ENCODE measurements at places on chromosomes 11 and 22. TPM values are rescaled to one million over a fixed set of nuclear protein-coding genes. Genes with fewer than 3 reads are reported as not detected.

The LRP5 gene
- total RNA-seq = 48.5 TPM

The RAPSN gene
- total RNA-seq = not detected

The RFPL2 gene
- total RNA-seq = 0.13 TPM

The PRODH gene
- 0.89 TPM for total RNA-seq

The P2RY2 gene
- 13.1 TPM for total RNA-seq

The KCTD14 gene
- total RNA-seq = 2.0 TPM

The CAVIN3 gene
- 34.6 TPM for total RNA-seq

The ADM gene
- 104 TPM for total RNA-seq

The CASP5 gene
- not detected for total RNA-seq

The MIAT gene
- total RNA-seq = 0.25 TPM

The C11orf86 gene
- total RNA-seq = 97.2 TPM

The NLRP6 gene
- not detected for total RNA-seq

The MS4A4A gene
- total RNA-seq = not detected
